Activated CD8-positive, alpha-beta T cell treated with anti-CD3 and anti-CD28 coated beads for 36 hours (primary cell): ENCODE measurements at places on chromosomes 2 and 18. TPM values are rescaled to one million over a fixed set of nuclear protein-coding genes. Genes with fewer than 3 reads are reported as not detected.

- peaks cover 8% of the 10 kb centered on the region for H3K4me1 ChIP-seq
- H3K36me3 ChIP-seq, result no peaks in the 10 kb centered on the region
- no peak for DNase-seq
- no peaks in the 10 kb centered on the region for H3K27me3 ChIP-seq
- no peak overlapping the region for H3K27ac ChIP-seq
Observed at GRCh38 chr2:189104934-189105333, 74.6 kb downstream of the COL5A2 start.

DNA sequence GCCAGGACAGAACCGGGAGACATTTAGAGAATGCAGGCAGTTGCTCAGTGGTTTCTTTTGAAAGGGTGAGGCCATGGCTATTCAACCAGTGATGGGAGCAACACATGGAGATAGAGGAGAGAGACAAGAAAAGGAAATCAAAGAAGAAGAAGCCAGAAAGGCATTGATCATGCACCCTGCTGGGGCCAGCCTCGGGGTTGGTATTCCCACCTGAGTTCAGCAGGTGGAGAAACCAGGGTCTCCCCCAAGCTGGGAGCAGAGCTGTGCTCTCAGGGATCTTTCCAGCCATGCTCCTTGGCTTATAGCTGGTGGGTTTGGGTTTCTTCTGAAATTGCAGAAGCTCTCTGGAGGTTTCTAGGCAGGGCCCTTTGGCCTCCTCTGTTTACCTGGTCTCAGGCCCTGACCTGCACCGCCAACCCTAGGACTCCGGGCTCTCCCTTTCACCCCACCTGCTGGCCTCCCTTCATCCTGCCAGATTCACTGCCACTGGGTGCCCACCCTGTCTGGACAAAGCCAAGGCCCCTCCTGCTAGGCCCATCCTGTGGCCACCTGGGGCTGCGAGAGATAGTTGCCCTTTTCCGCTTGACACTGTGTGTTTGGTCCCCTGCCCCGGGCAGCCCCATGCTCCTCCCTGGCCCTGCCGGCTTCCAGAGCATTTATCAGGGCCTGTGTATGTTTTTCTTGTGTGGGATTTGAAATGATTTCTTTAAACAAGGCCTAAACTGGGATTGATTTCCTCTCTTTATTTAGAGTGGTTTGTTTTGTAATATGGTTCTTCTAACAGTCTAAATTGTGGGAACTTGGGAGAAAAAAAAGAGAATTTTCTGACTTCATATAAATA, 126.7 kb downstream of the DDX1 start:
- no peaks in the 10 kb centered on the region for H3K4me1 ChIP-seq
- no peak overlapping the region for H3K27ac ChIP-seq
- H3K36me3 ChIP-seq, result no peaks in the 10 kb centered on the region
- DNase-seq, result no peak

DNA sequence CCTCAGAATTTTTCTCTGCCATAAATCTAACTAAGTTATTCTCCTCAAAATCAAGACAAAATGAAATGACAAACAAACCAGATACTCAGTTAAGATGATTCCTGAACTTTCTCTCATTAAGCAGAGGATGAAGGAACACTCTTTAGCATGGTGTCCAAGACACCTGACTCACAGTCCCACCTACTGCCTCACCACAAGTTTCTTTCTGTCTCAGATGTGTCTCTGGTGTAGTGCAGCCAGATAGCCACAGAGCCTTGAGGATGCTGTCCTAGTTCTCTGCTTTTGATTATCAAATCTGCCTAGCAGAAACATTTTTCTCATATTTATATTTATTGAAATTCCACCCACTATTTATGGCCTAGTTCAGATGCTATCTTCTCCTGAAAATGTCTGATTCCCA, 103.6 kb upstream of the TMEM200C start:
- no peaks in the 10 kb centered on the region for H3K36me3 ChIP-seq
- no peak overlapping the region for H3K4me3 ChIP-seq
- no peaks in the 10 kb centered on the region for H3K27me3 ChIP-seq
- no peak for DNase-seq
- no peak overlapping the region for H3K27ac ChIP-seq
- no peaks in the 10 kb centered on the region for H3K4me1 ChIP-seq

DLX1 gene
- total RNA-seq, result not detected

DNA sequence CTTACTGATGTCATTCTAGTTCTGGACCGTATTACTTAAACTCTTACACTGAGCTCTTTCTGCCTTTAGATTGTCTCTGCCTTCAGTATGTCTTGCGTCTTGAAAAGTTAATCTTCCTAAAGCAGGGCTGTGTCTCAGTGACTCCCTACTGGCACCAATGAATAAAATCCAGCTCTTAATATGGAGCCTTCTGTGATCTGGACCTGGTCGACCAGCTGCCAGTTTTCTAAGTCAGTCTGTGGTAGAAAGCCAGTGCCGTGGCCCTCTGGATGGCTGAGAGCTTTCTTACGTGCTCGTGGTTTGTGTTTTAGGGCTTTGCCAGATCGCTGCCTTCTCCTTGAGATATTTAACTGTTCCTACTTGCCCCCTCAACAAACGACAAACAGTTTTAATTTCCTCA, 26.8 kb downstream of the ZNF407 start:
- no peaks in the 10 kb centered on the region for H3K27me3 ChIP-seq
- DNase-seq, result no peak
- no peak overlapping the region for H3K27ac ChIP-seq
- H3K36me3 ChIP-seq, result no peaks in the 10 kb centered on the region
- peaks cover 2% of the 10 kb centered on the region for H3K4me1 ChIP-seq
